Kidney (tissue), 22 donors: ENCODE measurements at places on chromosomes 7 and 10.

- no peaks in the 10 kb centered on the region for H3K27me3 ChIP-seq
- H3K4me3 ChIP-seq: no peak overlapping the region
- DNase-seq: no peak
- H3K4me1 ChIP-seq: no peaks in the 10 kb centered on the region
- H3K27ac ChIP-seq: no peak overlapping the region
- peaks cover 6% of the 10 kb centered on the region for H3K36me3 ChIP-seq
Observed at GRCh38 chr7:107180378-107180777, 11.6 kb downstream of the HBP1 start.

DNA sequence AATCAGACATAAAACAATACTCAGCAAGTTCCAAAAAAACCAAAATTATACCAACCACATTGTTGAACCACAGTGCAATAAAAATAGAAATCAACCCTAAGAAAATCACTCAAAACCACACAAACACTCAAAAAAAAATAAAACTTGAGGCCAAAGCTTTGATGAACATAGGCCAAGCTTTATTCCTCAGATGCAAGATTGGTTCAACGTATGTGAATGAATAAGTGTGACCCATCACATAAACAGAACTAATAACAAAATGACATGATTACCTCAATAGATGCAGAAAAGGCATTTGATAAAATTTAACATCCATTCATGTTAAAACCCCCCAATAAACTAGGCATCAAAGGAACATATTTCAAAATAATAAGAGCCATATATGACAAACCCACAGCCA, 506.1 kb upstream of the FZD8 start:
- no peaks in the 10 kb centered on the region for H3K27me3 ChIP-seq
- H3K27ac ChIP-seq: no peak overlapping the region

GRCh38 chr10:79072041-79072441, 3.3 kb downstream of the ZMIZ1 start:
- H3K36me3 ChIP-seq: no peaks in the 10 kb centered on the region
- H3K27me3 ChIP-seq: no peaks in the 10 kb centered on the region
- no peak for DNase-seq

DNA sequence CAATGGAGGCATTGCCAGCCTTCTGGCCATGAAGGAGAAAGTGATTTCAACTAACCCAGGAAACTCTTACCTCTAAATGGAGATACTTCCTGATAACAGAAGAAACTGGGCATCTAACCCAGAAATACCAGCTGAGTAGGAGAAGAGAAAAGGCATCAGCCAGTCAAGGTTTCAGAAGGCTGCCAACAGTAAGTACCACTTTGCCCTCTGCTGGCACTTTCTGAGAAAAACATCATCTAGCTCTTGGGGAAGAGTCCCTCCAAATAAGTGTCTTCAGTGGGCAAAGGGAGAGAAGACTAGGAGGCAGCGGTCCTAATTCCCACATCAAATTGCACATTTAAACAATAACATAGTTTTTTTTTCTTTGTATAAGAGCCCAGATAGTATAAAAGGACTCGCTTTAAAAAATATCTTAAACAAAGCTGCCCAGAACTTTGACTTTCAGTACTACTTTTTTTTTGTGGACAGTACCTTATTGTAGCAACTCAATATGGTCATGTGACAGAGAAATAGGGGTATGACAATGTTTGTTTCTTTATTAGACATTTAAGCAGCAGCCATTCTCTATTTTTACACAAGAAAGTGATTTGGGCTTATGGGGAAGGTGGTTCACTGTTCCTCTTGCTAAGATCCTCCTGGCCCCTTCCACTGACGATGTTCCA, 157.3 kb downstream of the CTTNBP2 start:
- H3K27me3 ChIP-seq: no peaks in the 10 kb centered on the region
- H3K27ac ChIP-seq: no peak overlapping the region
- no peaks in the 10 kb centered on the region for H3K4me1 ChIP-seq
- no peak overlapping the region for H3K4me3 ChIP-seq
- DNase-seq: peak; percentile 38

DNA sequence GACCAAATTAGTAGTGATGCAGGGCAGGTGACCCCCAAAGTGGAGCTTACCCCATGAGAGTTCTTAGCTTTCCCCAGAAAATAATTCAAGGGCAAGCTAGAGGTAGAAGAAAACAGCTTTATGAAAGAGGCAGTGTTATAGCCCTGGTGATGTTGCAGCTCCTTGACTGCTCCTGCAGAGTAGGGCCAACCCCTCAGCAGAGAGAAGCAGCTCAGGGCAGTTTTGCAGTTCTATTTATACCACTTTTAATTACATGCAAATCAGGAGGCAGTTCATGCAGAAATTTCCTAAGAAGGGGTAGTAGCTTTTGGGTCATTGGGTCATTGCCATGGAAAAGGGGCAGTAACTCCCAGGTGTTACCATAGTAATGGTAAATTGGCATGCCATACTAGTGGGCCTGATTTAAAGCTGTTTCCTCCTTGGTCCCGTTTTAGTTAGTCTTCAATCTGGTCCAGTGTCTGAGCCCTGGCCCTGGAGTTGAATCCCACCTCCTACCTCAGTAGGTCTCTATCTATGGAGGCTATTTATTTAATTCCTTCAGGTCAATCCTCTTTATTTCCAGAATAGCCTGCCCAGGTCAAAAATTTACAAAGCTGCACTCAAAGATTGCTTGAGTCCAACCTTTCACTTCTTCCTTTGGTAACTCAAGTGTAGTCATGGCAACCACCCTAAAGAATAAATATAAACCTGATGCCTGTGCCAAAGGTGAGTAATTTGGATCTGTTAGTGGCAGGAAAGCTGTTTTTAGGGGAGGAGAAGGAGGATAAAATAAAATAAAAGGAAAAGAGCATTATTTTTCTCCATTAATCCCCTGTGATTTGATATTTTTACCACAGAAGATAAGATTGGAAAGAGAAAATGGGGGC, 29.5 kb downstream of the PLXDC2 start:
- no peaks in the 10 kb centered on the region for H3K36me3 ChIP-seq

- no peaks in the 10 kb centered on the region for H3K4me1 ChIP-seq
- H3K27ac ChIP-seq: no peak overlapping the region
- H3K4me3 ChIP-seq: no peak overlapping the region
- H3K36me3 ChIP-seq: no peaks in the 10 kb centered on the region
- no peak for DNase-seq
Observed at GRCh38 chr10:20369863-20370736, 527.0 kb downstream of the NEBL start.

GRCh38 chr10:3926675-3927525, 141.9 kb upstream of the KLF6 start:
- H3K4me1 ChIP-seq: no peaks in the 10 kb centered on the region
- no peaks in the 10 kb centered on the region for H3K36me3 ChIP-seq
- no peak overlapping the region for H3K27ac ChIP-seq
- no peak for DNase-seq
- H3K4me3 ChIP-seq: no peak overlapping the region

DNA sequence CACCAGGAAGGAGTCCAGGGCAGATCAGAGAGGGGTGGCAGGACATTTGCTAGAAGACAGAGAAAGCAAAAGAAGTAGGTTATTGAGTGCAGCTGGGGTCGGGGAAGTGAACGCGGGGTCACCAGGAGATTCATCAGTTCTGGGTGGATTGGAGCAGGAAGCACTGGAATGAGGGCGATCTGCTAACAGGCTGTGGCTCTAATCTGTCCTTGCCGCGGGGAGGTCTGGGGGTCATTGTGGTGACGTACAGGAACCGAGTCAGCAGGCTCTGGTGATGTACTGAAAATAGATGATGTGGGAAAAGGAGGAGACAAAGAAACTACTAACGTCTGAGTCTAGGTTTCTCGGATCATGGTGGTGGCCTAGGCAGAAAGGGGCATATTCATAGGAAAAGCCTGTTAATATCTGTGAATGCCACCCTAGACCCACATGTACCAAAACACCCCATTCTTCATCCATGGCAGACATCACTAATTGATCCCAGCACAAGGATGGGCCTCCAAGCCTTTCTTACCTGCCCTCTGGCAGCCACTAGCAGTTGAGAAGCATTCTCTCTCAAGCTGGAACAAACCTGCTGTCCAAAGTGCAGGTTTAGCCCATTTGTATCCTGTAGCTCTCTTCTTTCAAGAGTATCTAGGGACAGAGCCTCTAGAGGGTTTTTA, 134.5 kb downstream of the C10orf105 start:
- H3K4me1 ChIP-seq: no peaks in the 10 kb centered on the region
- no peak overlapping the region for H3K27ac ChIP-seq
- no peak overlapping the region for H3K4me3 ChIP-seq
- no peaks in the 10 kb centered on the region for H3K27me3 ChIP-seq

DNA sequence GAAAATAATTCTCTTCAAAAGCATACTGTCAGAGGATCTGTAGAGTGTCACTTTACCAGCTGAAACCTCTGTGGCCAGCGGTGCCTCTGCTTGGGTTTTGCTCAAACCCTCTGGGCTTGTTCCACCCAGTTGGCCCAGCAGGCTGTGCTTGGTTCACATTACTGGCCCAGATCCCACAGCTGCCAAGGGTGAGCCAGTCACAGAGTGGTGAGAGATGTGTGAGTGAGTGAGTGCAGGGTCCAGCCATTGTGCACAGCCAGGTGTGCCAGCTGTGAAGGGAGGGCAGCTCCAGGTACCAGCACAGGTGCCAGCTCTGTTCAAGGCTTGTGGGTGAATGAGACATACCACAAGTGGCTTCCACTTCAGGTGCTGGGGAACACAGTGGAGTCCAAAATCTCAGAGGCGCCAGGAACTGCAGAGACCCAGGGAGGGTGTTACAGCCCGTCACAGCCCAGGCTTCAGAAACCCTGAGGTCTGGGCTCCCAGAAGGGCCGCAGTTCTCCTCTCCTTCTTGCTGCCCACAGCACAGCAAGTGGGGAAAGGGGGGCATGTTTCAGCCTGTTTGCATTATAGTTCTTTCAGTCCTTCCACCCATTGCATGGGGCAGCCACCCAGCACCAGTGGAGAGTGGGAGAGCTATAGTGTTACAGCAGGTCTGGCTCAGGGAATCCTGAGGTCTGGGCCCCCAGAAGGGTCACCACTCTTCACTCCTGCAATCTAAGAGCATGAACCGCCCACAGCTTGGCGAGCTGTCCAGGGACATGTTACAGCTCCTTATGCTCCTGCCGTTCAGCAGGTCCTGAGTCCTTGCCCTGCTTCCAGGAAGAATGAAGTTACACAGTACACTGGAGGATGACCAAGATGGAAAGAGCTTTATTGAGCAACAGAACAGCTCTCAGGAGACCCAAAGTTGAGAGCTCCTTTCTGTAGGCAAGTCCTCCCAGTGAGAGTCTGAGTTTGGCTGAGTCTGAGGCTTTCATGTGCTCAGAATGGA, 931.7 kb upstream of the SORCS1 start:
- H3K36me3 ChIP-seq: no peaks in the 10 kb centered on the region
- no peak overlapping the region for H3K4me3 ChIP-seq
- no peak for DNase-seq
- H3K27me3 ChIP-seq: no peaks in the 10 kb centered on the region
- H3K4me1 ChIP-seq: no peaks in the 10 kb centered on the region

GRCh38 chr7:44285561-44285960, 39.8 kb downstream of the CAMK2B start:
- no peaks in the 10 kb centered on the region for H3K27me3 ChIP-seq
- no peaks in the 10 kb centered on the region for H3K36me3 ChIP-seq
- no peak overlapping the region for H3K4me3 ChIP-seq
- H3K4me1 ChIP-seq: no peaks in the 10 kb centered on the region
- DNase-seq: peak; percentile 14

- DNase-seq: no peak
- no peak overlapping the region for H3K4me3 ChIP-seq
- peaks cover 39% of the 10 kb centered on the region for H3K4me1 ChIP-seq
Observed at GRCh38 chr10:79266084-79266483, 81.2 kb upstream of the PPIF start.

DNA sequence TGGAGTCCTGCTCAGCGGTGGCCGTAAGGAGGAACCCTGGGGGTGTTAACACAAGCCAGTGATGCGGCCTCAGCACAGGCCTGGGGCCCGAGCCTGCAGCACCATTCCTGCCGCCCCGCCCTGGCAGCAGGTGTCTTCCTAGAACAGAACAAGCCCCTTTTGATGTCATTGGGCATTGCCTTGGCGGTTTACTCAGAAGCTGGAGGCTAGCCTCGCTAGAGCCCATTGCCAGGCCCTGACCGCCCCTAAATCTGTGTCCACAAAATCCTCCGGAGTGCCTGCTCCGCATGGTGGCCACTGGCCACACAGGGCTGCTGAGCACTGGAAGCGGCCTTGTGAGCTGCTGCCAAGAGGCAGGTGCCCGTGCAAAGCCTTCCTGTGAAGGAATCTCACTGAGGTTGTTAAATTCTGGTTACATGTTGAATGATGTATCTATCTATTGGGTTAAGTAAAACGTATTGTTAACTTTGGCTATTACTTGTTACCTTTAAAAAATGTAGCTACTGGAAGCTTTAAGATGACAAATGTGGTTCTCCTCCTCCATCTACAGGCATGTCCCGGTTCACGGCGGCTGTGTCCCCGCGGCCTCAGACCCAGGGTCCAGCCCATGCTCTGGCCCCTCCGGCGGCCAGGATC, 1.2 kb upstream of the INPP5A start:
- H3K4me3 ChIP-seq: peak overlapping the region; percentile 66
- peaks cover 32% of the 10 kb centered on the region for H3K4me1 ChIP-seq
- no peaks in the 10 kb centered on the region for H3K27me3 ChIP-seq
- peak overlapping the region; percentile 71 for H3K27ac ChIP-seq
- DNase-seq: peak; percentile 61

DNA sequence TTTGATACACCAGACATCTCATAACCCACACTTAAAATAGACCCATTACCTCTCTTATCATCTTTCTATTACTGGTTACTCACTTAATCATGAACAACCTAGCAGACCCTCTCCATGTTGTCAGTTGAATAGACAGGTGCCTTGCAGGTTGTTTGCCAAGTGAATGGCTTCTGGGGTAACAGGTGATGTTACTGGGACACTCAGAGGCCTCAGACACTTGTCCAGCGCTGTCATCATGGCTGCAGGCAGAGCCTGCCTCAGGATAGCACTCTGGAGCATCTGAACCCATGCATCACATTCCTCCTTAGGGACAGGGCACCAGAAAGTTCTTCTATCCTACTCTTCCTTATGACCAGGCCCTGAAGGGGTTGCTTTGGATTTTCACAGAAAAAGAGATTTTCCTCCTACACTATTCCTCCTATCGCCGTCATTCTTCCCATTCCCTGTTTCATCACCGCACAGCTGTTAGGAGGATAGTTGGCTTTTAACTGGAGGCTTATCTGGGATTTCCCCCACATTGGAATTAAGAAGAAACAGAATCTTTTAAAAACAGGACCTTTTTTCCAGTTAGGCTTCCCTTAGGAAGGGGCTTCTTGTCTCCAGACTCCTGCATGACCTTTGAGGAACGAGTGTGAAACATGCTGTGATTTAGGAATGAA, 182.1 kb downstream of the VTI1A start:
- no peaks in the 10 kb centered on the region for H3K4me1 ChIP-seq
- H3K36me3 ChIP-seq: no peaks in the 10 kb centered on the region
- no peak for DNase-seq
- H3K4me3 ChIP-seq: no peak overlapping the region

- H3K4me3 ChIP-seq: no peak overlapping the region
- no peaks in the 10 kb centered on the region for H3K4me1 ChIP-seq
- H3K27ac ChIP-seq: no peak overlapping the region
- H3K27me3 ChIP-seq: no peaks in the 10 kb centered on the region
- no peak for DNase-seq
Observed at GRCh38 chr10:61136139-61136538, 192.2 kb upstream of the RHOBTB1 start.
